Colonic mucosa (tissue), 4 donors: ENCODE measurements at places on chromosomes 11 and 22. TPM values are rescaled to one million over a fixed set of nuclear protein-coding genes. Genes with fewer than 3 reads are reported as not detected.

- DNase-seq = no peak
Measured at GRCh38 chr11:73273222-73273895, 1.2 kb downstream of the P2RY6 start.

DNA sequence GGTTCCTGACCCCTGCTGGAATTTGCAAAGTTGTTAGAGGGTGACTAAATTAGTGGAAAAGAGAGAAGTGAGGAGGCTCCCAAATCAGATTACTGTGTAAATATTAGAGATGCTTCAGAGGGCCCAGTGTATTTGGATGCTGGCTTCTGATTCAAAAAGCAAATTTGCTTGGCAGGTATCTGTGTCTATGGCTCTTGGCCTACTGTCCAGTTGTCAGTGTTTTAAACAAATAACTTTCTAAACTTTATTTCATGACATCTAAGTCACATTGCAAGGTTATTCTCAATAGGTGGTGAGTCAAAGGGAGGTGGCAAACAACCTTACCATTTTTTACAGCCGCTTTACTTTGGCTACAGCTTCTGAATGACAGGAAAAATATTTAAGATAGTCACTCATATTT, 720.1 kb downstream of the KCNA4 start:
- DNase-seq = no peak

DNA sequence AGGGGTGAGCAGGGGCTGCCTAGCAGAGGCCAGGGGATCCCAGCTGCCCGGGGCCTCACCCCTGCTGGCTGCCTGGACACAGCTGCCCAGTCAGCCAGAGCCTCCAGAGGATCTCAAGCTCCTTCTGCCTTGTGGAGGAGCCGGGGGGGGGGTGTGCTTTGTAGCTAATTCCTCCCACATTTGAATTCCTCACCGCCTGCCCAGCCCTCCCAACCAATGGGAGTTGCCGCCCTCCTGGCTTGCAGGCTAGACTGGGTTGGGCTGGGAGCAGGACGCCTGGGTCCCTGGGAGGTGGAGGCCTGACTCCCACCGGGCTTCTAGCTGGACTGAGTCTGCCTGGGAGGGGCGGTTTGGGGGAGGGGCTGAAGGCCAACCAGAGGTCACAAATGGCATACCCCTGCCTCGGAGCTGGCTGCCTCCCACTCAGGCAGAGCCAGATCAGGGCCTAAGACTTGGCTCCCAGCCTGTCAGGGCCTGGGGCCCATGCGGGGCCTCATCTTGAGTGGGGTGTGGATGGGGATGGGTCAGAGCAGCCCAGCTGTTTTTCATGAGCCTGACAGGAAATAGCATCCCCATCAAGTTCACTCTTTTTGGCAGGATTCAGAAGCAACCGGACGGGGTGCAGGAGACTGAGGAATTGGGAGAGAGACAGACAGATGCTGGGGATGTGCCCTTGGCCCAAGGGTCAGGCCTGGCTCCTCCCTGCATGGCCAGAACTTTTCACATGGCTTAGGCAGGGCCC, 29.2 kb upstream of the PDE2A start:
- peak; percentile 36 for DNase-seq

- DNase-seq = no peak
Measured at GRCh38 chr22:48144318-48144717, 1381.9 kb downstream of the TBC1D22A start.

The DERL3 gene
- total RNA-seq = 9.1 TPM

The LIPT2 gene
- total RNA-seq = 3.9 TPM

GRCh38 chr11:127631974-127632373, 631.4 kb upstream of the KIRREL3 start:
- DNase-seq = no peak
